CD4-positive, alpha-beta T cell treated with Interleukin-4 for 4 hours (primary cell): ENCODE measurements at places on chromosomes 7 and 10.

DNA sequence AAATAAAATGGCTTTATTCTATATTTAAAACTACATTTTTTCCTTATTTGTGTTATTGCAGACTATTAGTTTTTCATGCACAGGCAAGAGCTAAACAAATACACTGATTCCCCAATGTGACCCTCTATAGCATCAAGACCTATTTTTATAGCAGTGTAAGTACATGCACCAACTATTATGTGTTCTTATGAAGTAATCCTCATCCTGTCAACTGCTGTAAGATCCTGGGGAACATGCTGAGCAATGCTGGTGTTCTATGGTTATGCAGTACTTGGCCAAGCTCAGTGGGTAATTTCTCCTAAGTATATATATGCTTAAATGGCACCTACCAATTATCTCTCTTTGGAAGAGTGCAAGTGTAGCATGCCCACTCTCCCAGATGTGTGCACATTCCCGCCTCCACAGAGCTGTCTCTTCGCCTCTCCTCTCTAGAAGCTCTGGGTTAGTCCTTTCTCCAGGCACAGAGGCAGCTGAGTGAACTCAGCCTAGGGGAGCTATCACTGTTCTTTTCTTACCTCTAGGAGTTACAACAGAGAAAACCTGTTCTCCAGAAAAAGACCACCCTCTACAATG, 428.8 kb downstream of the KCNMA1 start:
- DNase-seq: no peak

GRCh38 chr10:92384741-92385140, 93.8 kb downstream of the MARCHF5 start:
- DNase-seq: no peak

DNA sequence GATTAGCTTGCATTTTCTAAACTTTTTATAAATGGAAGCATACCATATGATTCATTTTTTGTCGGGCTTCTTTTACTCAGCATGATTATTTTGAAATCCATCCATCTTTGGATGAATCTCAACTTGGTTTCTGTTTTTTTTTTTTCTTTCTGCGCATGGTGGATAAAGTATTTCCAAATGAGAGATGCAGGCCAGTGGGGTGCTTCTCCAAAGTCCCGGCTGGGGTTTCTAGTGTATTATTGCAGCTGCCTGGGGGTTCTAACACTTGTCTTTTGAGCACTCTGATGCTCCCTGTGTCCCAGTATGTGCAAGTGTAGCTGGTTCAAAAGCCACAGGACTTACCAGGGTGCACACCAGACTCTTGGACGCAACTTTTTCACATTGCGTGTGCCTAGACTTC, 70.9 kb upstream of the LOXL4 start:
- no peak for DNase-seq

DNA sequence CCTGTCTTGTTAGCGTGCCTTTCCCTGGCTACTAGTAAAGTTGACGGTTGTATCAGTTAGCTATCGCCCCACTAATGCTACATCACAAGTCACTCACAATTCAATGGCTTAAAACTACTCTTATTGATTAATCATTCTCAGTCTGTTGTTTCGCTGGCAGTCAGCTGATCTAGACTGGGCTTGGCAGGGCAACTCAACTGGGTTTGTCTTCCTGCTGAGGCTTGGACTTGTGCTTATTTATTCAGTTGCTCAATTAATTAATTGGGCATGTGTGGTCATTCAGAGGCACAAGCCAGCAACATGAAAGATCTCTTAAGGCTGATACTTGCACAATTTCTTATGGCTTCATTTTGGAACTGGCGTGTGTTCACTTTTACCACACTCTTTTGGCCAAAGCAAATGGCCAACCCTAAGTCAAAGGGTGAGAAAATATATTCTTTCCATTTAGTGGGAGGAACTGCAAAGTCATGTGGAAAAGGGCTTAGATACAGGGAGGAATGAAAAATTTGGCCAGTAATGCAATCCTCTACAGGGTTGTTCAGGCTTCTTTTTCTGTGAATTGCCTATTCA, 333.5 kb downstream of the GPR37 start:
- no peak for DNase-seq

GRCh38 chr7:111855161-111855841, 293.0 kb upstream of the IMMP2L start:
- DNase-seq: no peak

- no peak for DNase-seq
Measured at GRCh38 chr7:31664890-31665289, 22.1 kb upstream of the PPP1R17 start.

GRCh38 chr7:40197527-40197926, 62.7 kb downstream of the SUGCT start:
- no peak for DNase-seq
